ENCODE measurements at places on chromosomes 16 and 17. TPM values are rescaled to one million over a fixed set of nuclear protein-coding genes. Genes with fewer than 3 reads are reported as not detected.
A peak's percentile ranks its signal among the peaks of the same experiment; 100 is the strongest.

KAT2A gene
- 18.6 TPM for total RNA-seq

SLC16A5 gene
- total RNA-seq: 15.1 TPM

- peak; percentile 49 for DNase-seq
These were observed 17.4 kb upstream of the COL1A1 start for GRCh38 chr17:50218771-50219315.

KRTAP2-2 gene
- total RNA-seq: not detected

- DNase-seq: no peak
These were observed 161.4 kb downstream of the SDK2 start for GRCh38 chr17:73482894-73483293.

SSTR5 gene
- total RNA-seq: not detected

- DNase-seq: no peak
These were observed 11.2 kb upstream of the TRIM25 start for GRCh38 chr17:56925088-56925487.

DNA sequence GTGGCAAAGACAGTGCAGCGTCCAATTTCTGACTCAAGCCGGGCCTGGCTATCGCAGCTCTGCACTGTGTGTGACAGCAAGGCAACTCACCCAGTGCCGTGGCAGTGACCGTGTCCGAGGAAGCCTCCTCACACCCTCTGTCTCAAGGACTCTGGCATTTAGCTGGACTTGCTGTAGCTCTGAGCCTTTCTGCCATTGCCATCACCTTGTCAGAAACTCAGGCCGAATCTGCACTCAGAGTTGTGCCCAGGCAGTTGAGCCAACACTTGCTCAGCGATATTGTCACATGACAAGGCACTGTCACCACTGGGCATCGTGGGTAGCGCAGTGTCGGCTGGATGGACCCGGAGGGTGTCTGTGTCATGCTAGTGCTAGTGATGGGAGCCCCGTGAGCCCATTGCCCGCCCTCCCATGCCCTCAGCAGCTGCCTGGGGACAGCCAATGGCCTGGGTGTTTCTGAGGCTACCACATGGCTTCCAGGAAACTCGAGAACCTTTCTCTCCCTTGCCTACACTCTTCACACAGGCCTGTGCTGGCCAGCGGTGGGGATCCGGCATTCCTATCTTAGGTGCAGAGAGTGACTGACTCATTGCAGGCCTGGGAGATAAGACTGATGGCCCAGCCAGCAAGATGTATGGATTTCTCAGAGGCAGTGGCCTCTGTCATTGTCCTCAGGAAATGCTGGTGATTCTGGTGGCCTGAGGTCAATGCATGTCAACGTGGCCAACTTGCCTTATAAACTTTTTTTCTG lies 22.1 kb upstream of the STH start:
- no peak for DNase-seq

DNA sequence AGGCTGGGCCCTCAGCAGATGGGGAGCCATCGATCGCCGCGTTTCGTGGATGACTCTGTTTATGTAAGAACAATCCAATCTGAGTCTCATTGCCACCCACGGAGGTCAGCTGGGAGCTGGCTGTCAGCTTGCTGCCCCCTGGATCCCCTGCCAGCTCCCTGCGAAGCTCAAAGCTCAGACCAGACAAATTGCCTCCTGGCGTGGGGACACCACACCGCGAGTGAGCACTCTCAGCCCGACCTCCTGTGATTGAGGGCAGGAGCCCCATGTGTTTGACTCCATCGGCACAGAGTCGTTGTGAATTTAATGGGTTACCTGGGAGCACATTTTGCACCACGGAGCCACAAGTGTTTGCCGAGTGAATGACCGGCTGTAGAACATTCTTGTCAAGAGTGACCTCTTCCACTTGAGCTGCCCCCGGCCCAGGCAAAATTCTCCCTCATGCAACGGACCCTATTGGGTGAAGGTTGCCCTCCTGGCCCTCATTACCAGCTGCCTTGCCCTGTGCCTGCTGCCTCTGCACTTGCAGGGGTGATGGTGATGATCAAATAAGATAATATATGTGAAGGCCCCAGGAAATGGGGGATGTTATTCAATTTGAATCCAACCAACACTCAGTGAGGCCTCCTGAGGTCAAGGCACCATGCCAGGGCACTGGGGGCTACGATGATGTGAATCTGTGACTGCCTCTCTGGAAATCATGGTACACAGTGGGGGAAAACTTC lies 7.6 kb upstream of the GFAP start:
- DNase-seq: no peak

GRCh38 chr17:6095501-6095900 lies 25.3 kb downstream of the WSCD1 start:
- no peak for DNase-seq

- no peak for DNase-seq
These were observed 103.4 kb downstream of the CACNG3 start for GRCh38 chr16:24359490-24359889.

CHST6 gene
- 2.2 TPM for total RNA-seq

DNA sequence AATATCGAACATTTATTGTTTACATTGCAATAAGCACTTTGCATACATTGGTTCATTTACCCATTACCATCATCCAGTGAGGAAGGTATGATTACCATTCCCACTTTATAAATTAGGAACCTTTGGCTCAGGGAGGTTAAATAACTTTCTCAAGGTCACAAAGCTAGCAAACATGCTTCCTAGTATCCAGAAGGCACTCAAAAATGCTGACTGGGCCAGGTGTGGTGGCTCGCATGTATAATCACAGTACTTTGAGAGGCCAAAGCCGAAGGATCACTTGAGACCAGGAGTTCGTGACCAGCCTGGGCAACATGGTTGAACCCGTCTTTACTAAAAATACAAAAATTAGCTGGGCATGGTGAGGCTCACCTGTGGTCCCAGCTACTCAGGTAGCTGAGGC lies 259.6 kb downstream of the TMEM114 start:
- DNase-seq: no peak

C16orf46 gene
- 0.22 TPM for total RNA-seq

- peak; percentile 97 for DNase-seq
These were observed 157.4 kb downstream of the PRKCA start for GRCh38 chr17:66459811-66460270.

GRCh38 chr16:77282345-77282744 lies 83.1 kb downstream of the SYCE1L start:
- no peak for DNase-seq
